ENCODE measurements at places on chromosomes 2 and 18. TPM values are rescaled to one million over a fixed set of nuclear protein-coding genes. Genes with fewer than 3 reads are reported as not detected.

GRCh38 chr2:180125245-180125962, 118.3 kb upstream of the CWC22 start:
- DNase-seq: peak; percentile 77

Gene PSMA8
- total RNA-seq: not detected

GRCh38 chr2:162063899-162064298, 10.1 kb downstream of the DPP4 start:
- no peak for DNase-seq

Gene SEMA4F
- 2.2 TPM for total RNA-seq

DNA sequence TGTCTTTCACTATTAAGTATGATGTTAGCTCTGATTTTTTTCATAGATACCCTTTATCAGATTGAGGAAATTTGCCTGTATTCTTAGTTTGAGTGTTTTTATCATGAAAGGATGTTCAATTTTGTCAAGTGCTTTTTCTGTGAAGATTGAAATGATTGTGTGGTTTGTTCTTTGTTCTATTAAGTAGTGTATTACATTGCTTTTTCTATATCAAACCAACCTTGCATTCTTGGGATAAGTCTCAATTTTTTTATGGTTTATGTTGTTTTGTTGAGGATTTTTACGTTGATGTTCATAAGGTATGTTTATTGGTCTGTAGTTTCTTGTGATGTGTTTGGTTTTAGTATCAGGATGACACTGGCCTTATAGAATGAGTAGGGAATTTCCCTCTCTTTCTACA, 19.1 kb downstream of the PDK1 start:
- no peak for DNase-seq

Gene SLC23A3
- total RNA-seq: 2.2 TPM

Measured in urinary bladder (tissue), 4 donors.